Kasumi-1 (cell line): ENCODE measurements at places on chromosomes 7 and 10.

- DNase-seq, result no peak
These were observed 511.8 kb downstream of the GFRA1 start for GRCh38 chr10:115761166-115761565.

GRCh38 chr10:132590094-132590751 lies 52.6 kb downstream of the INPP5A start:
- no peak for DNase-seq

DNA sequence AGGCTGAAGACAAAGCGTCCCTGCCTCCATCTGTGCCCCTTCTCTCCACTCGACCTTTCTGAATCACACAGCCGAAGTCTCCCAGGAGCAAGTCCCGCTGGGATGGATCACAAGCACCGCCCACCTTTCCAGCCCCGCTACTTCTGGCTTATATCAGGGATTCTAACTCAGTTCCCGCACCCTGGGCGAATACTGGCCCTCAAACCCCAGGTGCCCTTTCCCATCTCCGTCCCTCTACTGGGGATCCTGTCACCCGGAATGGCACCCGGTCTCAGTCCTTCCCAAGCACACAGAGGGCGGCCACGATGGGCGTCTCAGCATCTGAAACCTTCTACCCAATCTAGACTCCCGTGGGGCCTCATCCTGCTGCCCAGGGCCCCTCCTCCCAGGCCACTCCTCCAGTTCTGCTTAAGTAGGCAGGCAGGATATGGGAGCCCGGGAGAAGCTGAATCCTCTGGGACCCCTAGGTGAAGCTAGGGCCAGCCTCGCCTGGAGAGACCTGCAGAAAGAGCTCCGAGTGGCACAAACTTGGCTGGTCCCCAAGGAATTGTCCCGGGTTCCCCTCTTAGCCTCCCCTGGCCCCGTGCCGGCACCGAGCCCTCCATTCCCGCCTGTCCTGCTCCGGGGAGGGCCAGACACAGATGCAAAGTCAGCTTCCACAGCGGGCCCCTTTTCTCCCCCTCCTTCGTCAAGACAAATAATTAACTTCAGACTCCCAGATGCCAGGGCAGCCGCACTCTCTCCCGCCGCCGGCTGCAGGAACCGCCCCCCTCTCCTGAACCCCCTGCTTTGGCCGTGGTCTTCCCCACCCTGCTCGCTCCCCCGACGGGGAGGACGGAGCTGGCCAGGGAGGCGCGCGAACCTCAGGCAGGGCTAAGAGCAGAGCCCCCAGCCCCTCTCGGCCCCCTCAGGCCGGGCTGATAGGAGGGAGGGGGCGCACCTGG lies 612 bp downstream of the KCP start:
- no peak for DNase-seq

GRCh38 chr7:154781369-154782303 lies 221.3 kb downstream of the PAXIP1 start:
- DNase-seq, result no peak

DNA sequence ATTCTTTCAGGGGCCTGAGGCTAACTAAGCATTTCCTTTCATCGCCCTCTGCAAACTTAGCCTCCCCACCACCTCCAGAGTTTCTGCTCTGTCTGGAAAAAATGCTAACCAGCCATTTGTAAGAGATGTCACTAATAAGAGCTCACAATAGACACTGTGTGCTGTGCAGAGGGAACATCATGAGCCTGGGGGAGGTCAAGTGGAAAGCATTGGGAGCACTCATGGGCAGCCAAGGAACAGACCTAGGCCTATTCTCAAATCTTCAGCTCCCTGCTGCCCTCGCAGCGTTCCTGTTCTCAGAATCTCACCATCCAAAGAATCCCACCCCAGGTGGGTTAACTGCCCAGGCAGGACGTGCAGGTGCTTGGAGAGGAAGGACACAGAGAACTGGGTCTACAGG lies 27.1 kb upstream of the GPAM start:
- no peak for DNase-seq
